ENCODE measurements at places on chromosomes 7 and 10.

DNA sequence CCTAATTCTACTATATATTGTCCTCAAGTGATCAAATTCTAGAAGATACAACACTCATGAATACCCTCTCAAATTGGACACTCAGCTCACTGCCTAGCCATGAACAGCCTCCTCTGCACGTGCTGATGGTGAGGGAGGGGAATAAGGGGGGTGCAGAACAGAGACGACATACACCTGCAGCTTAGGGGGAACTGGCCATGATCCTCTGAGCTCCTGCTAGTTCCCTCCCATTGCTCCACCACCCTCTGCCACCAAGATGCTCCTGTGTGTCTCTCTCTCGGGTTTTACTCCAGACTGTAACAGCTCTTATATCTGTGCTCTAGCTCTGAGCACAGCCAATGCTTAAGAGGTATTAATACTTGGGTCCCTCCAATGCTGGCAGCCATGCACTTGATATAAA, 70.7 kb downstream of the VOPP1 start:
- DNase-seq, result no peak

GRCh38 chr7:32335107-32335506, 155.1 kb downstream of the LSM5 start:
- DNase-seq, result peak; percentile 75

- no peak for DNase-seq
Measured at GRCh38 chr10:58994226-58995057, 182.0 kb upstream of the PHYHIPL start.

- DNase-seq, result no peak
Measured at GRCh38 chr10:72730479-72730878, 38.5 kb downstream of the MCU start.

GRCh38 chr7:83452256-83452655, 196.7 kb downstream of the SEMA3E start:
- no peak for DNase-seq

DNA sequence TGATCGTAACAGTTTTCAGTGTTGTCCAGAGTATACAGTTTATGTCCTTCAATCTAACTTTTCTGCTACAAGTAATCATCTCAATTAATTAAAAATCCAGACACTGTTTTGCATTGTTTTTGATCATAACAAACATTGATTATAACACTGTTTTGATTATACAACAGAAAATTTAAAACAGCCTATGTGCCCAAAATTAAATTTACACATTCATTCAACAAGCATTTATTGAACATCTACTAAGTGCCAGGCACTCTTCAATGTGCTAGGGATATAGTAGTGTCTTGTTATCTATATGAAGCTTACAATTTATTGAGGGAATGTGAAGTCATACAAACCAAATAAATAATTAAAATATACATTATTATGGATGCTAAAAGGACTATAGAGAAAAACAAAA, 10.6 kb downstream of the ELAPOR2 start:
- no peak for DNase-seq

DNA sequence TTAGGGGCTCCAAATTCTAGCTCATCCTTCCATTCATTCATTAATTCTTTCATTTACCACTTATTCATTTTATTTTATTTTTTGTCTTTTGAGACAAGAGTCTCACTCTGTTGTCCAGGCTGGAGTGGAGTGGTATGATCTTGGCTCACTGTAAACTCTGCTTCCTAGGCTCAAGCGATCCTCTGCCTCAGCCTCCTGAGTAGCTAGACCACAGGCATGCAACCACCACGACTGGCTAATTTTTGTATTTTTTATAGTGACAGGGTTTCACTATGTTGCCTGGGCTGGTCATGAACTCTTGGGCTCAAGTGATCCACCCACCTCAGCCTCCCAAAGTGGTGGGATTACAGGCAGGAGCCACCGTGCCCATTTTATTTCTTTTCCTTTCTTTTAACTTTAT, 31.6 kb downstream of the FGF8 start:
- DNase-seq, result no peak

DNA sequence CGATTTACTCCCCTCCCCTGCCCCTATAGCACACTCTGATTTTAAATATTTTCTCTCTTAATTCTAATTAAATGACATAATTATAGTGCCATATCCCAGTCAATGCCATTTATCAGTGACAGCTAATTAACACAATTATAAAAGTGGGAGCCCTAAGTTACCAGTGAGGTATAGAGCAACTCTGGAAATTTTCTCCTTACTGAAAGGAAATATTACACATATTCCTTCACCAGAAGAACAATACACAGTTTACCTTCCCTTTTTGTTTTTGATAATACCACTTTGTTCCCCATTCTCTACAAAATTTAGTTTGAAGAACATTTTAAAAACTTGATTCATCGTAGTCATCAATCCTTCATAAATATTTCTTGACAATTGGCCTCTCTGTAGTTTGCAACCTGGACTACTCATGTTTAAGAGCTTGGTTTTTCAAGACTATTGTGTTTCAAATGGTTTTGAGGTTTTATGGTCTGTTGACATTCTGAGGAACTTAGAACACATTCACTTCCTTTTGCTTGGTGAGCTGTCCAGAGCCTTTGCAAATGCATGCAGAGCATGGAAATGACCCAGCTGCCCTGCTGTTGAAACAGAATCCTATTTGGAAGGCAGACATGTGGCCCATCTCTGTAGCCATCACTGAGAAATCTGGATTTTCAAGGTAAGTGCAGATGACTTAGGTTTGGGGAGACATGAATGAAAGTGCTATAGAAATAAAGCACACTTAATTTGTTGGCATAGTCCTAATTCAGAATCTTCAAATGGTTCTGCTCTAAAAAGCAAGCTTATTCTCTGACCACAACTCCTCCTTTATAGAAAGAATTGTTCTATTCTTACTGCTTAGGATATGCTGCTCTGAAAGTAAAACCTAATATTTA, at the start of gene GPR141:
Gene GPR141, plus strand, starts transcription at position 521 of the 875 bp plus-strand sequence. CDS start 56,628 bp downstream, outside the sequence.
- no peak for DNase-seq

DNA sequence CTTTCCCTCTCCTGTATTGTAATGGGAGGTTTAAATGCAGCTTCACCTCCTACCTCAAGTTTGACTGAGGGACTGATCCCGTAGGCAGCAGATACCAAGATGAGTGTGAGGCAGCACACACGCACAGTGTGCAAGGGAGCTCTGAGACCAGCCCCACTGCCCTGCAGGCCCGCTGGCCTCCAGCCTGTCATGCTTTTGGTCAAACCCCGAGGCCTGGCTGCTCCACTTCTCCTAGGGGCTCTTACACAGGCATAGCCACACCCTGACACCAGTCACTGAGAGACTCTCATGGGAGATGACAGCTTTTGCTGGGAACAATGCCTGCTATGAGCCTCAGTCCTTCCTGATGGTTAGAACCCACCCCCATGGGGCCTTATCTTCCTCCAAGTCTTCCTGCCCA, 27.6 kb downstream of the DRGX start:
- DNase-seq, result no peak

GRCh38 chr10:62779487-62780248, 24.9 kb upstream of the ADO start:
- peak; percentile 80 for DNase-seq

- peak; percentile 13 for DNase-seq
Measured at GRCh38 chr10:19979628-19980027, 163.4 kb downstream of the PLXDC2 start.

- DNase-seq, result no peak
Measured at GRCh38 chr7:30752979-30753378, 1.0 kb downstream of the INMT start.

DNA sequence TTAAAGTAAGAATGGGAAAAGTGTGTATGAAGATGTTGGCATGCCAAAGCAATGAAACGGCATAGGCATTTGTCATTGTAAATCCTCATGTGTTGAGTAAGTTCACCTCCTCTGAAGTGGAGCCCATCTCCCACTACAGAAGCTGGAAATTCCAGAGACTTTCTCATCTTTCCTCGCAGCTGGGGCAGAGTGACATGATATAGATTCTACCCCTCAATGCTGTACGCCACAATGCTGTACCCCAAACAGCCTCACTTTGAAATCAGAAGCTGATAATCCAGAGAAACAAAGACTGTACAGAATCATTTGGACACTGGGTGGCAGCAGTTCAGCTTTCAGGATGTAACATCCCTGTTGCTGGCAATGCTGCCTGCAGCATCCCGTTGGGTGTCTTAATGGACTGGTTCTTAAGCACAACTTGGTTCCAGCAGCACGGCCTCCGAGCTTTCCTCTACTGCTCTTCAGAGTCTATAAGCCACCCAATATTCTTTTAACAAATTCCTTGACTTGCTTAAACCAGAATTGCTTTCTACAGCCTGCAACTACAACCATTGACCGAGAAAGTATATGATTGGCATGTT, 18.8 kb downstream of the ZC3HAV1L start:
- peak; percentile 50 for DNase-seq

- DNase-seq, result peak; percentile 69
Measured at GRCh38 chr7:121307021-121307574, 21.7 kb upstream of the WNT16 start.

- no peak for DNase-seq
Measured at GRCh38 chr10:16905320-16905719, 88.1 kb upstream of the RSU1 start.

GRCh38 chr7:24834128-24834798, 77.0 kb upstream of the GSDME start:
- no peak for DNase-seq

DNA sequence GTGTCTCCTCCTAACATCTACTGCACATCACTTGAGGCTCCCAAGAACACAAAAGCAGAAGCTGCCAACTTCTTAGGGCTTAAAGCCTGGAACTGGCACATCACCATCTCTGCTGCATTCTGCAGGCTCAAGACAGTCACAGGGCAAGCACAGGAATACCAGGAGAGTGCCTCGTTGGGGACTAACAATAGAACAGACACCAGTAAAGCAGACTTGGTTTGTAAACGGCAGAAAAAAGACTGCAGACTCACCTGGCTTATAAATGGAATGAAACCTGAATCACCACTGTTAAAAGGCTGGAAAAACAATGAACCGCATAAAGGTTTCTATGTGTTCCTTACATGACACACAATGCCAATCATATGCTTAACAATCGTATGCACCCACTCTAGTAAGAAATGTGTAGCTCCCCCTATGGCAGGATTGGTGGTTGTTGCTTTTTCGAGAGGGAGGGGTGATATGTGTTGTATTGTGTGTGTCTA, 12.8 kb downstream of the RHEB start:
- DNase-seq, result peak; percentile 36

DNA sequence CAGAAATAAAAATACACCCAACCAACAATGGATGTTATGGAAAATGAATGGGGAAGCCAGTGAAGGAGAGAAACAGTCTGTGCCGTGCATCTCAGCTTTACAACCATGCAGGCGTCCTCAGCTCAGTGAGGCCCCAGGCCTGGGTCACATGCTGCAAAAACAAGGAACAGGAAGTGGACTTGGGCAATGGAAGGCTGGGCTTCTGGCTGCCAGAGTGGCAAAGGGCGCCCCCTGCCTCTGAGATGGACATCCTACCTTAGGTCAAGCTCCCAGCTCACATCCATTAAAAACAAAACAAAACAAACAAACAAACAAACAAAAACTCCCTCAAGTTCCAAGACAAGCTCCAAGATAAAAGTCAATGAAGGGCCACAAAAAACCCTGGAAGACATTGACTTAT, 54.7 kb upstream of the AFAP1L2 start:
- DNase-seq, result peak; percentile 21

- no peak for DNase-seq
Measured at GRCh38 chr7:38374507-38374906, 101.1 kb upstream of the TARP start.
